Activated naive CD8-positive, alpha-beta T cell treated with anti-CD3 and anti-CD28 coated beads, Interleukin-2, amount 10 ng/mL, durations not matched to agents 7 days and 5 days (primary cell): ENCODE measurements at places on chromosomes 11 and 22. TPM values are rescaled to one million over a fixed set of nuclear protein-coding genes. Genes with fewer than 3 reads are reported as not detected.

DNA sequence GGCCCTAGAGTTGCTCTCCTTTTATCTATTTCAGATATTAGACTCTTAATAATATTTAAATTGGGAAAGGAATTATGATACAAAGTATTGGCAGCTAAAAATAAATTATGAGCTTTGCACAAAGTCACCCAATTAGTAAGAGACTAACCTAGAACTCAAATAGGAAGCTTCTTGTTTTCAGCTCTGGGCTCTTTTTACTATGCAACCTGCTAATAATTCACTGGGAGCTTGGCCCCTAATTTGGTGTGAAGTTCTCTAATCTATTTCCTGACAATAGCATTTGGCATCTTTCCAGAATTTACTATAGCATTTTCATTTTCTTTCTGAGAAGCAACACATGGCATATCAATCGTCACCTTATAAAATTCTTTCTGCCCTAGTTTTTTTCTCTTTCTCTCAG, 727.7 kb upstream of the ANO5 start:
- no peak for DNase-seq

TRIM49B gene
- total RNA-seq: not detected

GRCh38 chr11:57818812-57819211, 57.2 kb downstream of the CTNND1 start:
- DNase-seq: no peak

- DNase-seq: no peak
These were observed 89.8 kb downstream of the RTL6 start for GRCh38 chr22:44407987-44408828.

DNA sequence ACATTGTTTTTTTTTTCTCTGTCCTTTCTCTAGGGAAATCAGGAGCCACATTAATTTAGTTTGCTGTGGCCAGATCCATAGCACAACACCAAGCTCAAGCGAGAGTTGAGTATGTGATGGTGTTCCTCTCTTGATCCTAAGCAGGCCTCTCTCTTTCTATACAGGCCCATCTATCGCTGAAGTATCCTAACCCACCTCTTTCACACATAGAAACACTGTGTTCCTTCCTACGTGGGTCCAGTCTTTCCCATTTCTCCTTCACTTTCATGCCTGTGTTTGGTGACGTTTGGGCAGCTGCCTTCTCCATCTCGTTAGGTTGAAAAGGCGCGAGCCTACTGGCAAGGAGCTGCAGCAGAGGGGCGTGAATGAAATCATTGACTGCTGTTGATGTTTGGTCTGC, 2.4 kb downstream of the PACS1 start:
- DNase-seq: no peak

DNA sequence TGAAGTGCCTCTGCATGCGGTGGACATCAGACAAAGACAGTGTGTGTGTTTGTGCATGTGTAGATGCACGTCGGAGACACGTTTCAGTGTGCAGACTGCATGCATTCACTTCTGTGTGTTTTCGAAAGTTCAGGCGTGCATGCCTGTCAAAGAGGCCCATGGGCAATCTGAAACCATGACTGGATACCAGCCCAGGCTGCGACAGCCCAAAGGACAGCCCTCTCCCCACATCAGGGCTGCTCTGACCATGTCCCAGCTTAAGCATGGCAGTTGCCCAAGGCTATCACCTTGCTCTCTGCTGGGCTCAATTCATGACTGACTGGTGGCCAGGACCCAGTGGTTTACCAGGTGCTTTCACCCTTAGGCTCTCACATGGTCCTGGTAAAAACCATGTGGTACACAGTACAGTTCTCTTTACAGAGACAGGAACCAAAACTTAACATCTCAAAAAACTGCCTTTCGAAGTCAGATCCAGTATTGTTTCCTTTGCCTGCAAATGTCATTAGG, 423.7 kb upstream of the CADM1 start:
- no peak for DNase-seq

DNA sequence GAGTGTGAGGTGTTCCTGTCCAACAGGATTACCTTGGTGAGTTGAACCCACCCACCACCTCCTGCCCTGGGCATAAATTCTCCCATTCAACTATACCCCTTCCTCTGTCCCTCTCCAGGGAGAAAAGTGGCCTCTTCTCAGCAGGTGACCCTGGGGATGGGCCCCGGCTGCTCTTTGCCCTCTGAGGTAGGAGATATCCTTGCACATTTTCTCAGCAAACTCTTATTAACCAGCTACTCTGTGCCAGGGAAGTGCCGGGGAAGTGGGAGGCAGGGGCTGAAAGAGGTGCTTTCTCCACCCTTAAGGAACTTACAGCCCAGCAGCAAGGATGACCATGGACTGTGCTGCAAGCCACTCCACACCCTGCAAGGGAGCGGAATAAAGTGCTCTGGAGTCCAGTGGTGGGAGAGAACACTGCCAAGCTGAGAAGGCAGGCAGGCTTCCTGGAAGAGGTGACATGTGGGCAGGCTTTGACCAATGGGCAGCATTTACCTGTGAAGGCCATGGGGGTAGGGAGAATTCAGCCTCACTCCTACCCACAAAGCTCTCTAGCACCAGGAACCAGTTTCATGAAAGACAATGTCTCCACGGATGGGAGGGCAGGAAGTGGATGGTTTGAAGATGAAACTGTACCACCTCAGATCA, 21.9 kb upstream of the OAF start:
- DNase-seq: no peak

OR8G1 gene
- not detected for total RNA-seq

DNA sequence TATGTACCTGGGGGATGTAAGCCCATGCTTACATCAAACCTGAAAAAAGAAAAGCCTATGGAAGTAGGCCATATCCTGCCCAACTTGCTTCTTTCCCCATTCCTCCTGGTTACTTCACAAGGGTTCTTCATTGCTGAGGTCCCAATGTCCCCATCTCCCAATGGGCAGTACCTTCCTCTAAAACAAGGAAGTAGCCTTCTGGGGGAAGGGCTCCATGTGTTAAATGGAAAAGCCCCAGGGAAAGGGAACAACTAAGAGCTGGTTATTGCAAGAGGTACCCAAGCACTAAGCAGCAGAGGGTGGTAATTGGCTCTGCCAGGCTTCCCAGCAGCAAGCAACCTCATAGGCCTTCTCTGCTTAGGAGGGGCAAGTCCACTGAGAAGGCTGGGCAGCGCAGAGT, 11.3 kb downstream of the TMEM216 start:
- DNase-seq: no peak
